T-helper 17 cell (primary cell): ENCODE measurements at places on chromosomes 5 and 9.

GRCh38 chr5:102902647-102903046, 147.5 kb downstream of the PAM start:
- DNase-seq, result no peak

DNA sequence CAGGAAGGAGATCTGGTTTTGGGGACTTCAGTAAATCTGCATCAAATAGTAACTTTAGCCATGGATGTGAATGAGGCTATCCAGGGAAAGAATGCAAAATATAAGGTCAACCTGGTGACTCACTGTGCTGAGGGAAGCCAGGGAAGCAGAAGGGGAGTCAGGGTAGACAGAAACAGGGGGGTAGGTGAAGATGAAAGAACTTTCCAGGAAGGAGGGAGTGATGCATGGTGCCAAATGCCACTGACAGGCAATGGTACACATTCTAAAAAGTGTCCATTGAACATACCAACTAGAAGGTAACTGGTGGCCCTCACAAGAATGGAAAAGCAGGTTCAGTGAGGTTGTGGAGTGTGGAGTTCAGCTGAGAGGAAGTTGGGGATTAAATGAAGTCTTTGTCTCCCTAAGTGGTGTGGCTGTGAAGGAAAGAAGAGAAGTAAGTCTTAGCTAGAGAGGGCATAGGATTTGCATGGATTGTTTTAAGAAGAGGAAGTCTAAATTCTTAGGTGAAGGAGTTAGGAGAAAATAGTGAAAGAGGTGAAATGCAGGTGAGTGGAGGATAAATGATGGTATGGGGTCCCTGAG, 35.5 kb downstream of the PALM2AKAP2 start:
- no peak for DNase-seq

- no peak for DNase-seq
Measured at GRCh38 chr9:110753731-110754231, 85.2 kb downstream of the MUSK start.

DNA sequence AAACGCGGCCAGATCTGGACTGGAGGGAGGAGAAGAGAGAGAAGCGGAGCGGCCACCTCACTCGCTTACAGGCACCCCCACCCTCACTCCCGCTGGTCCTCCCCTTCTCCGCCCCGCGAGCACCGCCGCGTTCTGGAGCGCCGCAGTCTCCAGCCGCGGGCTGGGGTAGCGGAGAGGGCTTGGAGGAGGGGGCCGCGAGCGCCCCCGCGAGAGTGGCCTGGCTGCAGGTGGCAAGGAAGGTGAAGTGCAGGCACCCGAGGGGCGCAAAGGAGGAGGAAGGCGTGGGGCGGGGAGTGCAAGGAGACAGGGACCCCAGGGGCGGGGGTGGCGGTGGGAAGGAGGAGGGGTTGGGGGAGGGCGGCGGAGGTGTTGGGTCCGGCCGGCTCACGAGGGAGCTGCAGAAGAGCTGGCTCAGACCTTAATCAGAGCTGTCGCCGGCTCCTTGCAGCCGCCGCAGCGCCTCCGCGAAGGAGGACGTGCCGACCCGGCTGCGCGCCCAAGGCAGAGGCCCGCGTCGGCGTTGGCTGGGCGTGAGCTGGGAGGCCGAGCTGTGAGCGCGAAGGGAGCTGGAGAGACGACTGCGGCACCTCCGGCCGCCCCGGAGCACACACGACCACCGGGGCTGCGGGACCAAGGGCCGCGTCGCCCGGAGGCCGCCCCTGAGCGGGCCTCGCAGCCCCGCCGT, at the start of gene DMRT3:
Gene DMRT3, plus strand, starts transcription at position 398 of the 685 bp plus-strand sequence. CDS start 347 bp downstream, outside the sequence.
- DNase-seq, result no peak

GRCh38 chr9:134863941-134864820, 16.4 kb upstream of the FCN2 start:
- no peak for DNase-seq

DNA sequence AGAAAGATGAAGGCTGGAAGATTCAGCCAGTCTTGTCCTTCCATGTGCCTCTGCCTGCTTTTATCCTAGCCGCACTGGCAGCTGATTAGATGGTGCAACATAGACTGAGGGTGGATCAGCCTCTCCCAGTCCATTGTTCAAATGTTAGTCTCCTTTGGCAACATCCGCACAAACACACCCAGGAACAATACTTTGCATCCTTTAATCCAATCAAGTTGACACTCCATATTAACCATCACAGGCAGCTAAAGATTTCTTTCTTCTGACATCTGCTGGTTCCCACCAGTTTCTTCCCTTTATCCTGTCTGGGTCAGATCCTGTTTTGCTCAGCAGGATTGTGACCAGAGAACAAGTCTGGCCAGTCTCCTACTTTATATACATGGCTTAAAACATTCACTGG, 276.5 kb upstream of the TYRP1 start:
- no peak for DNase-seq

DNA sequence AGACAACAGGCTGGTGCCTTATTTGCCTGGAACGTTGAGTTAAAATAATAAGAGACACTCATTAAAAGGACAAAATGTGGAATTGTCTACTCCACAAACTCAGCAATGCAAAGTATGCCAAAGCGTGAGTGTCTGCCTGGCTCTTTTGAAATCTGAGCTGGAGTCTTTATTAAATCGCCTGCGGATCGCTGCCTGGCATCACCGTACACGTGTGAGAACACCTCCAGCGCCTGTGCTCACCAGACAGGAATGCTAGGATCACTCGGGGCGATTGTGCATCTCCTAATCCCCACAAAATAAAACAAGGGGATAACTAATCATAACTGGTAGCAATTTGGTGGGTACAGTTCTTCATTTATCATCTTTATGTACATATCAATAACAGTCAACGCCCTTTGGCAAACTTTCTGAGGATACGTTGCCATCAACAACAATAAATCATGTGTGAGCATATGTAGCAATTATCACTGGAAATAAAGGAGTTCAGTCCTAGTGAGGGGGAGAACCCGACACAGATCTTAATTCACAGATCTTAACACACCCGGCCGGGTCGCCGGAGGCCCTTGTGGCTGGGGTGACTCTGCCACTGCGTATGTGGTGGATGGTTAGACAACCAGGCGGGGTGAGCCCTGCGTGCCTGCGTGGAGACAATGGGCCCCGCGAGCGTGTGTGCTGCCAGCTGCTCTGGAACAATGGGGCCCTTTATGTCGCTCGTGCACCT, 284.9 kb upstream of the IRX1 start:
- no peak for DNase-seq

GRCh38 chr5:163190283-163190682, 247.1 kb upstream of the CCNG1 start:
- no peak for DNase-seq

DNA sequence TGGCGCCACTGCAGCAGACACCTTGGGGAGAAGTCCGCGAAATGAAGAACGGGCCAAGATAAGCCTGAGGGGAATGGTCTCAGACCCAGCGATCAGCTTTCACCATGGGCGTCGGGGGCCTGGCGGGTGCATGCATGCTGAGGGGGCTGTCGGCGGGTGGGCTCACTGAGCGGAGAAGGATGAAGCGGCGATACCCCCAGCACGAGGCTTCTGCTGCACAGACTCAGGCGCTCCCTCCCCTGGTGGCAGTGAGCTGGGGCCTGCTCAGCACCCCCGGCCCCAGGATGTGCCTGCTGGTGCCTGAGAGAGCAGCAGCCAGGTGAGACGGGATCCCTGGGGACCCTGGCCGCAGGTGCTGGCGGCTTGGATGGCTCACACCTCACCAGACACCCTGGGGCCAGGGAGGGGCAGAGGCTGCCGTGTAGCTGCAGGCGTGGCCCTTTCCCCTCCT, 31.2 kb downstream of the CEP72 start:
- DNase-seq, result no peak

DNA sequence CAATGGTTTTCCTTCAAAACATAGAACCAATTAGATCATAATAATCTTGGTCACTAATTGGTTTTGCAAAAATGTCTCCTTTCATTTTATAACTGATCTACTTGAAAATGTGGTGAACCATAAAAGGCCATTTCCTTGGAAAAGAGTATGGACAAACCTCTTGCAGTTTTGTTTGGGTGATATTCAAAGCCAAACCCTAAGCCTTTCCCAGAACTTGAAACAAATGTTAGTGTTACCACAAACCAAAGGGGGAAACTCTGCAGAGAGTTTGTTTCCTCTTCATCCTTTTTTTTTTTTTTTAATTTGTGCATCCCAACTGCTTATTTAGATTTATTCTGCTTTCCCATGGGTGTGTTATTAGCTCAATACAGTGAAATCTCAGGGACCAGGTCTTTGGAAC, 204.4 kb upstream of the ADAMTSL1 start:
- DNase-seq, result no peak

DNA sequence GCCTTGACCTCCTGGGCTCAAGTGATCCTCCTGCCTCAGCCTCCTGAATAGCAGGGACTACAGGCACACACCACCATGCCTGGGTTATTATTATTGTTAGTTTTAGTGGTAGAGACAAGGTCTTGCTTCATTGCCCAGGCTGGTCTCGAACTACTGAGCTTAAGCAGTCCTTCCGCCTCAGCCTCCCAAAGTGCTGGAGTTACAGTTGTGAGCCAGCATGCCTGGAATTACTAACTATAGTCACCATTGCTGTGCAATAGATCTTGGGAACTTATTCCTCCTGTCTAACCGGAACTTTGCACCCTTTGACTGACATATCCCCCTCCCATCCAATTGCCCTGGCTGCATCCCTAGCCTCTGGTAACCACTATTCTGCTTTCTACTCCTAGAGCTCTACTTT, 3.4 kb downstream of the FAM151B start:
- no peak for DNase-seq

DNA sequence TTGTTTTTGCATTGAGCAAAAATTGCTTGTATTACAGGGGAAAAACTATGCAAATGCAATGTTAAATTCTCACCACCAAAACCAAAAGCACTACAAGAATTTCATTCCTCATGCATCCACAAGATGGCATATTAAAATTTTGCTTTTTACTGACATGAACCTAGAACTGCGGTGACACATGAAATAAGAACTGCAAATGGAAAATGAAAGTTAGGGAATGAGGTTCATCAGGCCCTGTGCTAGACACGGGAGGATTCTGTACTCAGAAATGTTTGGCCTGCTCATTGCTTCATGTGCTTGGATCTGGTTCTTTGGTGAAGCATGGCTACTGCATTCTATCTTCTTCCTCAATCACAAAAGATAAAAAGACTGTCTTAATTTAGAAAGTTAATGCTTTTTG, 9.1 kb upstream of the RFK start:
- DNase-seq, result no peak

- no peak for DNase-seq
Measured at GRCh38 chr9:94664801-94665200, 25.5 kb upstream of the FBP1 start.

DNA sequence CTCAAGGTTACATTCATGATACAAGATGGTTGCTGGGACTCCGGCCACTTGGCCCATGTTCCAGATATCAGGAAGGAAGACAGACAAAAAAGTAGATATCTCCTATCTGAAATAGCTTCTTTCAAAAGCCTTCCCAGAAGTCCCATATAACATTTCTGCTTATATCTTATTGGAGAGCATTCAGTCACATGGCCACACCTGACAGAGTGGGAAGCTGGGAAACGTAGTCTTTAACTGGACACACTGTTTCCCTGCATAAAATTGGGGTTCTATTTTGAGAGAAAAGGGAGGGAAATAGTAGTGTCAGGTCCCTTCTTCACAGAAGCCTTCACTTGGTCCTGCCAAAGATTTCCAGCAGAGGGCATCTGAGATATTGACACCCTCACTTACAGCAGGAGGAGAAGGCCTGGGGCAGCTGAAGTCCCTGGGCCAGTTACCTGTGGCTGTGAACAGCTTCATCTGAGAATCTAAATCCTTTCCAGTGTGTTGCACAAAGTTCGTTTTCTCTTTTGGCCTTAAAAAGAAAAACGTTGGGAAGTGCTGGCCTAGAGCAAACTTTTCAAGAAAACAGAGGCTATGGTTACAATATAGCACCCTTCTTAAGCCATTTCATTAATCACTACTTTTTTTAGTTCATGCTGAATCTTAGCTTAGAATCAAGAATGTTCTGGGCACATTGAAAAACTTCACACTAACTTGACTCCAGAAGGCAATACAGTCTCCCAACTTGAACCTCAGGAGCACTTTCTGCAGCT, 33.5 kb downstream of the SPEF2 start:
- DNase-seq, result peak; percentile 10

GRCh38 chr5:42953041-42953440, 87.1 kb downstream of the ANXA2R start:
- no peak for DNase-seq

- DNase-seq, result no peak
Measured at GRCh38 chr5:170623576-170624181, 119.9 kb downstream of the KCNIP1 start.

- DNase-seq, result no peak
Measured at GRCh38 chr9:128414461-128414860, 6.2 kb upstream of the CERCAM start.

DNA sequence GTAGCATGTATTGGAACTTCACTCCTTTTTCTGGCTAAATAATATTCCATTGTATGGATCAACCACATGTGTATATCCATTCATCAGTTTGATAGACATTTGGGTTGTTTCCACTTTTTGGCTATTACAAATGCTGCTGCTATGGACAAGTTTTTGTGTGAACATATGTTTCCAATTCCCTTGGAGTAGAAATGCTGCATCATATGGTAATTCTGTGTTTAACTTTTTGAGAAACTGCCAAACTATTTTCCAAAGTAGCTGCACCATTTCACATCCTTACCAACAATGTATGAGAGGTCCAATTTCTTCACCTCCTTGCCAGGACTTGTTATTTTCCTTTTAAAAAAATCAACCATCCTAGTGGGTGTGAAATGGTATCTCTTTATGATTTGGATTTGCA, 8.4 kb downstream of the FRRS1L start:
- DNase-seq, result no peak

- no peak for DNase-seq
Measured at GRCh38 chr9:13205824-13206223, 73.7 kb downstream of the MPDZ start.

DNA sequence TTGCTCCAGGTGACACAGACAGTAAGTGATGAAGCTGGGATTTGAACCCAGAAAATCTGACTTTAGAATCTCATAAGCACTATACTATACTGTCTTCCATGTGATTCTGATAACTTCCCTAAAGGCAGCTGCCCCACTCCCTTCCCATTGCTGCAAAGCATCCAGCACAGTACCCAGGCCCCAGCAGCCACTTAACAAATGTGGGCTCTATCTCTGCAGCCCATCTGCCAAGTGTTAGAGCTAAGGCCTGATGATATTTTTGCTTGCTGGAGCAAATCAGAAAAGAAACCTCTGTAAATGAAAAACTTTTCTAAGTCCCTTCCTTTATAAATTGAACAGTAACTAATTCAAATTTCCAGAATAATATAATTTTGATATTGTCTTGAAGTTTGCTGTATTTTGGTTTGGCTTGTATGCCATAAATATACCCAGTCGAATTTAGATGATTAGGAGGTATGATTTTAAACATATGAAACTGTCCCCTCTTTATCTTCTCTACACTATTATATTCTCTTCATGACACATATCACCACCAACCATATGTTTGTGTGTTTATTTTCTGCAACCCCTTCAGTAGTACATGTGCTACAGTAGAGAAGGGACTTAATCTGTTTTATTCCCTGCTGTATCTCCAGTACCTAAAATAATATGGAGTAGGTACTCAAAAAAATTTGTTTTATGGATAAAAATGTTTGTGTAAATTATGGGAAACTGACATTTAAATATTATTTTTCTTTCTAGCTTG, 63.8 kb downstream of the SMIM15 start:
- no peak for DNase-seq

GRCh38 chr5:5480481-5481111, 58.1 kb downstream of the ICE1 start:
- no peak for DNase-seq

- DNase-seq, result no peak
Measured at GRCh38 chr9:82722561-82722960, 340.4 kb downstream of the RASEF start.
